ENCODE measurements at places on chromosomes 4 and X.

- no peak for DNase-seq
Measured at GRCh38 chr4:127759893-127760292, 22.2 kb upstream of the HSPA4L start.

DNA sequence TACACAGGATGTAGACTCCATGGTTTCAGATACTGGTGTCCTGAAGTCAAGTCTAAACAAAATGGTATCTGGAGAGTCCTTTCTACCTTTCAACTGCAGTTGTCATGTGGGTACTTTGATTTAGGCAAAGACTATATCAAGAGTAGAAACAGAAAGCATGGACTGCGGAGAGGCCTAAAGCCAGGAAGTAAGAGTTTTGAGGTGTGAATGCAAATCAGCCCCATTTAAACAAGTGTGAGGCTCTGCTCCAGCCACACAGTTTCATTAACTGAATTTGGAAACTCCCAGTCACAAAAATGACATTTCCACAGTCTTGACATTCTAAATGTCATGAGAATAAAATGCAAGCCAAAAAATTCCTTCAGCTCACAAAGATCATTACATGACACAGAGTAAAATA, 87.2 kb upstream of the MCF2 start:
- DNase-seq, result no peak

GRCh38 chr4:14452001-14452400, 550.3 kb upstream of the CPEB2 start:
- DNase-seq, result no peak

GRCh38 chr4:146368209-146368608, 153.5 kb downstream of the SLC10A7 start:
- no peak for DNase-seq

GRCh38 chr4:98688411-98689290, 30.2 kb upstream of the TSPAN5 start:
- DNase-seq, result no peak

GRCh38 chr4:82043809-82044137, 330.0 kb downstream of the HNRNPD start:
- DNase-seq, result no peak

Measured in stimulated activated CD8-positive, alpha-beta memory T cell treated with anti-CD3 and anti-CD28 coated beads, Interleukin-2, amount 100 ng/mL, for 1 hour (primary cell).